ENCODE measurements at places on chromosomes 16 and 17.

DNA sequence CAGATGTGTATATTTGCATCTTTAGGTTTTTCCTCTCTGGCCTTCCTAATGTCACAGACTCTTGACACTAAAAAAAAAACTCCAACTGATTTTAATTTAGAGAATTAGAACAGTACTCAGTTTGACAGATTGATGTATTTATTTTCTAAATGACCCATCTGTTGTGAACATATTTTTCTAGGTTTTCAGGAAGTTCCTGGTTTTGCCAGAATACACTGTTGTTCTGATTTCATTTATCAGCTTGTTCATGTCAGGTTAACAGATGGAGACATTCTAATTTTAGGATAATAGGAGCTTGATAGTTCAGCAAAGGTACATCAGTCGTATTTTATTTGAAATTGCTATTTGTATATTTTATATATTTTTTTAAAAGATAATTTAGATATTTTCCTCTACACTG lies 133.4 kb downstream of the TANC2 start:
- DNase-seq, result no peak

DNA sequence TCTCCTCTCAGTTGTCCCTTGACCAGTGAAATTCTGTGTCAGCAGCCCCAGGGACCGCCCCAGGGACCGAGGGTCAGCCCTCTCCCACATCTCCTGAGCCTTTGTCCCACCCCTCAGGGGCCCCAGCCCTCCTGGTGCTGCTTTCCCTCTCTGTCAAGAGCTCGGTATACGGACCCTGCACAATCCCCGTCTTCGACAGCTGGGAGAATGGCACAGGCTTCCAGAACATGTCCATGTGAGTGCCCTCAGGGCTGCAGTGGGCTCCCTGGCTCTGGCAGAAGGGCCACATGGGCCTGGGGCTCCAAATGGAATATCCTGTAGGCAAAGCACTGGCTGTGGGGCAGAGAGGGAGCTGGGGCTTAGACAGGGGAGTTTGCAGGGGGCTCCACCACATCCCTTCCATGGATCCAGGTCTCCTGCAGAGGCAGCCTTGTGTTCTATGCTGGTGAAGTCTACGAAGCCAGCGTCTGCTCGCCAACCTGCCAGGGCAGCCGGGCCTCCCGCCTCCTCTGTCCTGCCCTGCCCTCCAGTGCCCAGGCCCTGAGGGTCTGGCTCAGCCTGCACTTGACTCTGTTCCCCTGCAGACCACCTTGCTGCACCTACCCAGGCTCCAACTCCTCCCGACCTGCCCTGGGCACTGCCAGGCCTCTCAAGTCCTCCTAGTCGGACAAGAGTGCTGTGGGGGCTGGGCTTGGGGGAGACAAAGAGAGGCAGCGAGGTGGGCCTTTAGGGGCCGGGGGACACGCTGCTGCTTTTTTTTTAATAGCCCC lies 28.0 kb downstream of the ADGRG5 start:
- no peak for DNase-seq

GRCh38 chr16:24721830-24722238 lies 7.6 kb upstream of the TNRC6A start:
- no peak for DNase-seq

GRCh38 chr16:72923757-72924156 lies 124.2 kb downstream of the ZFHX3 start:
- DNase-seq, result no peak

DNA sequence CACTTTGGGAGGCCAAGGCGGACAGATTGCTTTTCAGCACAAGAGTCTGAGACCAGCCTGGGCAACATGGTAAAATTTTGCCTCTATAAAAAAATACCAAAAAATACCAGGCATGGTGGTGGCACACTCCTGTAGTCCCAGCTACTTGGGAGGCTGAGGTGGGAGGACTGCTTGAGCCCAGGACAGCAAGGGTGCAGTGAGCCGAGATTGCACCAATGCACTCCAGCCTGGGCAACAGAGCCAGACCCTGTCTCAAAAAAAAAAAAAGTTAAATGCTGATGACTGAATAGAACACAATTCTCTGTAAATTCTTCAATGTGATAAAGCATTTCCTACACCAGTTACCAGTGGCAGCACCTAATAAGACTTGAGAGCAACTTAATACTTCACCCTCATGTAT lies 65.7 kb downstream of the KANSL1 start:
- DNase-seq, result no peak

- DNase-seq, result no peak
Observed at GRCh38 chr17:51335006-51335590, 74.8 kb downstream of the UTP18 start.

DNA sequence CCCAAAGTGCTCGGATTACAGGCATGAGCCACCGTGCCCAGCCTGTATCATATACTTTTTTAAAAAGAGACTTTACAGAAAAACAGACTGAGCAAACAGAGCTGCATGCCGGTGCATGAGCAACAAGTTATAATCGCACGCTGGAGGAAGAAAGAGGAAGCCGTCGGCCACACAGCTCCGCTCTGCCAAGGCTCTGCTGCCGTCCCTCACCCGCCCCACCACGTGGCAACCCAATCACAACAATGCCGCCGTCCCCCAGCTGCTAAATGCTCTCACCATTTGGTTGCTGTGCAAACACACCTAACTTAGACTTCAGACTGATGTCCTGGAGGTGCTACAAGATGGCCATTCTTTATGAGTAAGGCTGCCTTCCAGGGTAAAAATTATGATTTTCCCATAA lies 83.5 kb downstream of the ADCY9 start:
- peak; percentile 41 for DNase-seq

GRCh38 chr17:81036197-81036941 lies 1.4 kb downstream of the BAIAP2 start:
- DNase-seq, result no peak

DNA sequence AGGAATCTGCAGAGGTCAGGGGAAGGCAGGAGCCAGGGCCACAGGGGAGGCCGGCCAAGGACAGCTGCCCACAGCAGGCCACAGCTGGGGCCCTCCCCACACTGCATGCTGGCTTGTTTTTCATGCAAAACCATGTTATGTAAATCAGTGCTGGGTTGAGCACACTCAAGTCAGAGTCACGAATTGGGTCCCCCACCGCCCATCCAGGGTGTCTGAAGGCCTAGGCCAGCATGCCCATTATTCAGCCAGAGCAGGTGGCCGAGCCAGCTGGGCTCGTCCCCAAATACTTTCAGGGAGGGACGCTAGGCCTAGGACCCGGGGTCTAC lies 51.2 kb upstream of the TOB1 start:
- DNase-seq, result no peak

- DNase-seq, result no peak
Observed at GRCh38 chr17:81652906-81653771, 3.2 kb downstream of the PDE6G start.

GRCh38 chr17:39659279-39660010 lies 5.7 kb upstream of the TCAP start:
- peak; percentile 53 for DNase-seq

GRCh38 chr17:55846745-55847144 lies 95.9 kb downstream of the PCTP start:
- no peak for DNase-seq

DNA sequence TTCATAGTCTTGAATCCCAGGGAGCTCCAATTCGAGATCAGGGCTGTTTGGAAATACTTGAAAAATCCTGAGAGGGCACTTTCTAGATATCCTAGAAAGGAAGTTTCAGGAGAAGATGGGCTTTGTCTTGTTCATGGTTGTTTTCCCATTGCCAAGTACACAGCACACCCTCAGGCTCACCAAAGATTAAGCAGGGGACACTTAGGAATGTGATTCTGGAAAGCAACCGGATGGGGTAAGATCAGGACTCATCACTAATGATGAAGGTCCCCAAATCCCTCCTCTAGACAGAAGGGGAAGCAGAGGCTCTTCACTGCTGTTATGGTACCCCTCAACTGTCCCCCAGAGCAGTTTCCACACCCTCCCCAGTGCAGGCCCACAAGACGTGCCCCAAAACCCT lies 40.7 kb downstream of the VAC14 start:
- DNase-seq, result no peak

DNA sequence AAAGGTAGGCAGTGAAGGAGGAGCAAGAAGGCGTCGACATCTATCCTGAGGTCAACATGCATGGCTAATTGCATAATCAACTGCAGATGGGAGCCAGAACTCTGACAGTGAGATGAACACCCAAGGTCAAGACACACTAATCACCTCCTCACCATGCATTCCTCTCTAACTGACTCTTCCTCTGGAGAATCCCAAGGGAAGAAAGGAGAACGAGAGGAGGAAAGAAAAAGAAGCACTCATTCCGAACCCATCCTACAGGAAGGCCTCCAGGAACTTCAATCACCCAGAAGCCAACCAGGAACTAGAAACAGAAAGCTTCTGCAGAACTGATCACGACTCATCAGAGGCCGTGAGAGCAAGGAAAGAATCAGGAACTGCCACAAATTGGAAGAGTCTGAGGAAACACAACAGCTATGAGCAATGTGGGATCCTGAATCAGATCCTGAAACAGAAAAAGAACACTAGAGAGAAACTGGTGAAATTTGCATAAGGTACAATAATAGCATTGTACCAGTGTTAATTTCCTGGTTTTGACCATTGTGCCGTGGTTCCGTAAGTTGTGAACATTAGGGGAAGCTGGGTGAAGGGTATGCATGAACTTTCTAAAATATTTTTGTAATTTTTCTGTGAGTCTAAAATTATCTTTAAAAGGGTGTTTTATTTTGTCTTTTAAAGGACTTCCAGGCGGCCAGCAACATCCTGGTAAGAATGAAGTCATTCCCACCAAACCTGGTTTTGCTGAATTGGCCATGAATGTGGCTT lies 10.0 kb upstream of the BEAN1 start:
- DNase-seq, result no peak

DNA sequence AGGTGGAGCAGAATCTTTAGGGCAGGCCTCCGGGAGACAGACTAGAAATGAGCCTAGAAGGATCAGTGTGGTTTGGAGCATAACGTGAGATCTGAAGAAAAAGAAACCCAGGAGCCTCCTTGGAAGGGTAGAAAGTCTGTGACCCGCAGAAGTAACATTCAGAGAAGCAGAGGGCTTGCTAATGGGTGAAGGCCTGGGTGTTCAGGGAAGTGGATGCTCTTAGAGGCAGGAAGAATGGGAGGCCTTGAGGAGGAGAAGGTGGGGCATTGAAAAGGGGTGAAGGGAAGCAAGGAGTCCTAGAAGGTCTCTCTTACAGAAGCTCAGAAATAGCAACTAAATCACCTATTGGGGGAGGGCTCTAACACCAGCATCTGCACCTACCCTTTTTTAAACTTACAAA lies 20.3 kb downstream of the GPT2 start:
- no peak for DNase-seq

GRCh38 chr16:88781140-88782077 lies 3.6 kb downstream of the PIEZO1 start:
- peak; percentile 51 for DNase-seq

DNA sequence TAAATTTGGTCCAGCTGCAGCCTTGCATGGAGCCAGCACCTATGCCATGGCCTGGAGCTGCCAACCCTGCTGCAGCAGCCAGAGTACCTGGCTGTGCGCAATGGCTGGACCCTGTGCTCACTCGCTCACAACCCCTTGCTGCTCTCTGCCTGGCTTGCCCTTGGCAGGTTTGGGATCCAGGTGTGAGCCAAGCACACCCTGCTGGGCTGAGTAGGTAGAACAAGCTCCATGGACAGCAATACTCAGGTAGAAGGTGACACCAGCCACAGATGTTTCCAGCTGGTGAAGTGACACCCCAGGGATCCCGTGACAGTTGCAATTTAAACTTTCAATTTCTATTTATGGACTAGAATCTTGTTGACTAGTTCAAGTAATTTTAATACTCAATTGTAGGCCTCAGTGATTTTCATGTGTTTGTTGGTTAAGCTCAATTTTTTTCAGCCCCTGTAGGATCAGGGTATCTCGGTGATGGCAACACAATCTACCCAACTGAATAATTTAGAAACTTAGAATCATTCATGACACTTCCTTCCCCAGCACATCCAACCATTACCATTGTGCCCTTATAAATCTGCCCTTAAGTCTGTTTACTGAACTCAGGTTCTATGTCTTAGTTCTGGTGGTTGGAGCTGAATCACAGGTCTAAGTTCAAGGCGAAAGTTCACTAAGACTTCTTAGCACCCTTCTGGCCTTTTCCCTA lies 480.0 kb downstream of the PMP22 start:
- no peak for DNase-seq

DNA sequence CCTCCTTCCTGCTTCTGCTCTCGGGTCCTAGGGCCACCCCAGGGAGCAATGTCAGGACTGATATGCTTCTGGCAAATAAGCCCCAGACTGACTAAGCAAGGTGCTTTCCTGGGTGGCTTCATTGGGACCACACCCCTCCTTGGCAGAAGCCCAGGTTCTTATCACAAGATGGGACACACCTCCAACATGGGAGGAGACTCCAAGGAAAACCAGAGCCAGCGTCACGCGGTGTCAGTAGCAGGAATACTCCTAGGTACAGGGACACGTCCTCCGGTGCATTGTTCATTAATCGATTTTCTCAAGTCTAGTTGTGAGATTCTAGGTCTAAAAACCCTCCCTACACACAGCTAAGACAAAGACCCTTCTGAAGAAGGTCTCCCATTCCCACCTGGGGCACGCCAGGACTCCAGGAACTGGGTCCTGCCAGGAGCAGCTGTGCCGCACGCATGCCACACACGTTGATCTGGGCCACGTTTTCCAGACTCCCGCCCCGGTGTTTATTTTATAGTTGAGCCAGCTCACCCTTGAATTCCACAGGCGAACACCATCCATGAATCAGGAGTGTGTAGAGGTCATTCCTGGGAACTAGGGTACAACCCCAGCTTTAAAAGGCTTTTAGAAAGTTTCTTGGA lies 30.8 kb downstream of the FA2H start:
- DNase-seq, result peak; percentile 39

DNA sequence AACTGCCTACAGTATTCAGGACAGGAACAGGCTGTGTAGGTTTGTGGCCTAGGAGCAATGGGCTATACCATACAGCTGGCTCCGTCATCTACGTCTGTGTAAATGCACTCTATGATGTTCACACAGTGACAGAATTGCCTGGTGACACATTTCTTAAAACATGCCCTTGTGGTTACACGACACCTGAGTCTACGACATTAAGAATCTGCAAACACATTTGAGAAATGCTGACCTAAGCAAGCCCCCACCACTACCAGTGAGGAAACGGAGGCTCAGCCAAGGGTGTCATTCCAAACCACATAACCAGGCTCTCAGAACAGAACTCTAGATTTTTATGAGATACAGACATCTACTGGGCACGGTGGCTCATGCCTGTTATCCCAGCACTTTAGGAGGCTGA lies 23.5 kb downstream of the USP36 start:
- no peak for DNase-seq

Data from left cardiac atrium (tissue), 4 donors.